Left ventricle myocardium superior (tissue), 1 donor: ENCODE measurements at places on chromosomes 5 and 9. TPM values are rescaled to one million over a fixed set of nuclear protein-coding genes. Genes with fewer than 3 reads are reported as not detected.

The CCNJL gene
- total RNA-seq, result 9.1 TPM

The ZNF658 gene
- total RNA-seq, result 8.9 TPM

The GPX3 gene
- 537 TPM for total RNA-seq

The SLC34A3 gene
- not detected for total RNA-seq

The GPR107 gene
- 21.1 TPM for total RNA-seq

The UBE2R2 gene
- 48.0 TPM for total RNA-seq

The FCN2 gene
- not detected for total RNA-seq

The SPINK1 gene
- total RNA-seq, result not detected

The GPR150 gene
- total RNA-seq, result not detected

The FOXD4 gene
- 0.12 TPM for total RNA-seq

The PCDHGB7 gene
- 8.8 TPM for total RNA-seq

The SLC6A7 gene
- not detected for total RNA-seq

The CTXN3 gene
- not detected for total RNA-seq

The TICAM2 gene
- 3.0 TPM for total RNA-seq

DNA sequence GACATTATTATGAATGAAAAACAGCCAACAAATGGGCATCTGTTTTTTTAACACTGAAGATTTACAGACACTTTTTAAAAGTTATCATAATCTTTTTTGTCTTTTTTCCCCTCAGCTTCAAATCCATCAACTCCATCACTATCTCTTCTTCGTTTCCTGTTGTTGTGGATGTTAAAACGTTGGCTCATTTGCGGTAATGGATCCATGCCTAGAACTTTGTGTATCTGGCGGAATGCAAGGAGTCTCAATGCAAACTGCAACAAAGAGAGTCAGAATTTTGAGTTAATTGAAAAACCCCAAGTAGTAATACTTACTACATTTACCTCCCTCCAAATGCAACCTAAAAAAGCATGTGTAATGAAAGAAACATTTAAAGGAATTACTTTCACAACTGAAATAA lies 42.9 kb upstream of the MTMR12 start:
- DNase-seq, result no peak

DNA sequence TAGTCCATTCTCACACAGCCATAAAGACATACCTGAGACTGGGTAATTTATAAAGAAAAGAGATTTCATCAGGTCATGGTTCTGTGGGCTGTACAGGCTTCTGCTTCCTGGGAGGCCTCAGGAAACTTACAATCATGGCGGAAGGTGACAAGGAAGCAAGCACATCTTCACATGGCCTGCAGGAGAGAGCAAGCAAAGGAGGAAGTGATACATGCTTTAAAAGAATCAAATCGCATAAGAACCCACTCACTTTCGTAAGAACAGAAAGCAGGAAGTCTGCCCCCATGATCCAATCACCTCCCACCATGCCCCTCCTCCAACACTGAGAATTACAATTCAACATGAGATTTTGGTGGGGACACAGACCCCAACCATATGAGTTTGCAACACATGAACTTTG lies 5.1 kb upstream of the FBXO38 start:
- DNase-seq, result no peak

DNA sequence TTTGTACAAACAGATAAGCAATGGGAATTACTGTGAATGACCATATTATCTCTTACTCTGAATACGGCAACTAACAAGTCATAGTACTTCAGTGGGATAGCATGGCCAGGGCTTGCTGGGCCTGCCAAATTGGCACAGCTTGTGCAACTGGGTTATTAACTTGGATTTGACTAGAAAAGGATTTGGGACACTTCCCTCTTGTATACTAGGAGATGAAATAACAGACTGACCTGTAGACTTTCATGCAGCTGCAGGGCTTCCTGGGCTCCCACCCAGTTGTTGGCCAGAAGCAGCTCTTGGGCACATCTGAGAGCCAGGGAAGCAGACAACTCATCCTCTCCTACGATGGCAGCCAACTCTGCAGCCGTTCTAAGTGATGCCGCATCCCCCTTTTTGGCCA lies 39.8 kb downstream of the CNOT8 start:
- no peak for DNase-seq

- peak; percentile 38 for DNase-seq
Measured at GRCh38 chr5:113378959-113379541, 55.7 kb downstream of the TSSK1B start.

GRCh38 chr5:109136906-109137305 lies 272.9 kb downstream of the PJA2 start:
- no peak for DNase-seq

- no peak for DNase-seq
Measured at GRCh38 chr5:115599924-115600323, 2.4 kb downstream of the TICAM2 start.

GRCh38 chr9:10876333-10876732 lies 263.5 kb upstream of the PTPRD start:
- DNase-seq, result no peak

GRCh38 chr9:109602987-109603386 lies 104.9 kb upstream of the PTPN3 start:
- no peak for DNase-seq

GRCh38 chr9:86684148-86684547 lies 263.2 kb downstream of the GAS1 start:
- DNase-seq, result no peak

DNA sequence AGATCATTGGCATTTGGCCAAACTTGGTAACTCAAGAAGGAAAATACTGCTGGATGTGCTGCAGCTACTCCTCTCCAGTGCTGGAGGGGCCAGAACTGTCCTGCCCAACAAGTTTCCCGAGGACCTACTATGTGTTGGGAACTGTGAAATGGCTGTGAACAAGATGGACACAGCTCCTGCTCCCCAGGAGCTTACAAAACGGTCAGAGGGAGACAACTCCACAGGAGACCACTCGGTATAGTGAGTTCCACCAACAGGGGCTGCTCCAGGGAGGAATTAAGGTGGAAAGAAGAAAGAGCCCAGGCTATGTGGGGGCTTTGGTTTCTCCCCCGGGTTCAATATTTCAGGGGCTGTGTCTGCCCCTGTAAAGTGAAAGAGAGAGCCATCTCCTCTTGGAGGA lies 78.8 kb downstream of the GNA14 start:
- DNase-seq, result no peak

DNA sequence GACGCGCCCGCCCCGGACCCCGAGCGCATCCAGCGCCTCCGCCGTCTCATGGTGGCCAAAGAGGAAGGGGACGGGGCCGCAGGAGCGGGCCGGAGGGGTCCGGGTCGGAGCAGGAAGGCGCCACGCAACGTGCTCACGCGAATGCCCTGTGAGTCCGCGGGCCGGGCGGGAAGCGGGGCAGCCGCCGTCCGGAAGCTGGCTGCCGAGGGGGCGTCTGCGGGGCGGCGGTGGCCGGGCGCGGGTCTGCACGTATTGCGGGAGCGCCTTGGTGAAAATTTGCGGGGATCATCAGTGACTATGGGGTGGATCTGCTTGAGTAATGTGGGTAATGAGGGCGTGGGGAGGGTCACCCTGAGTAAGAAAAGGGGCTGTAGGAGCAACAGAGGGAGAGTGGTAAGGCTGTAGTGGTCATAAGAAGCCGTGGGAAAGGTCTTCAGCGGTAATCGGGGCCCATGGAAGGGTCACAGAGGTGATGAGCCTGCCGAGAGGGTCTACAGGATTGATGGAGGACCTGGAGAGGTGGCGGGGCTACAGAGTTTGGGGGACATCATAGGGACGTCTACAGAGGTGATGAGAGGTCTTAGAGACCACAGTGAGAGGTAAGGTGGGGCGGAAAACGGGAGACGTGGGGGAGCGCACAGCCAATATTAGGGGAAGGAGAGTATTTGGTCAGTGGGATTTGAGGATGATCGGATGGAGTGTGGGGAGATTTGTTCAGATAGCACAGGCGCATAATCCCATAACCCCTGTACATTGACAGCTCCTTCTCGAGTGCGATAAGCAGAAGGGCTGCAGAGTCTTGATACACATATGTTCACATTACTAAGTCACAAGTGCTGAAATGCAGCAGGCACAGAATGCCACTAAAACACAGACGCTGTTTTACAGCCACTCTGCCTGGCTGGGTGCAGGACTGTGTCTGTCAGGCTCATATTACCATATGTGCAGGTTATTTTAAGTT lies 819 bp downstream of the LSM11 start:
- peak; percentile 52 for DNase-seq

DNA sequence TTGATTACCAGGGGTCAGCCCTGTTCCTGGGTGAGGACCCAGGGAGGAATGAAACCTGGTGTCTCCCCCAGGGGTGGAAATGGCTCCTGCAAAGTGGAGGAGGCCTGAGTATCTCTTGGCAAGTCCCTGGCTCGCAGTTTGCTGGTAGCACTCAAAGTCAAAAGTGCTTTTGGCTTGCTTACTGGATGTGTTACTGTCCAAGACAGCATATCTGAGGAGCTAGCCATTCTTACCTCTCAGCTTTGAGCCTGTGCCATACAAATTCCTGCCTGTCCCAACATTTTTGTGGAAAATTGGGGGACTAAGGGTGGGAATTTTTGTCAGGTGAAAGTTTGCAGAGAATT lies 9.9 kb downstream of the ZNF618 start:
- DNase-seq, result no peak

- DNase-seq, result no peak
Measured at GRCh38 chr9:74557571-74557970, 60.4 kb downstream of the RORB start.

GRCh38 chr5:141507387-141508091 lies 18.7 kb downstream of the PCDHGC5 start:
- DNase-seq, result peak; percentile 72

- no peak for DNase-seq
Measured at GRCh38 chr9:95341293-95341962, 23.9 kb upstream of the FANCC start.

DNA sequence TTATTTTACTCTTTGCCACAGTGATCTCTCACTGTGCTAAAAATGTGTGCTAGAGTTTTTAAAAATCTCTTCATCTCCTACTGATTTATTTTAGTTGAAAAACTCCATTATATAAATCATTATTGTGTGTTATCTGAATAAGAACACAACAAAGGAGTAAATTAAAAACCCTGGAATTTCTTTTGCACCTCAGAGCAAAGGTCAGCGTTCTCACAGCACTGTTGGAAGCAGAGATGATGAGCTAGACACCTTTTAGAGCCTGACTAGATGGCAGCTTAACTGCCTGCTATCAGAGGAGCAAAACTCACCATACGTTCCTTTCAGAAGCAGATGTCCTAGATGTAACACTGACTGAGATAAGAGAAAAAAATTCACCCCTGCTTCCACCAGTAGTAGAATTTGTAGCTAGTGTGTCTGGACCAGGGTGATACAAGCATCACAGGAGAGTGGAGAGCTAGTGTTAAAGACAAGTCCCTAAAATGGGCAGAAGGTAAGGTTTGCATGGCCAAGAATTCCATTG lies 147.1 kb downstream of the ENTREP1 start:
- no peak for DNase-seq

- no peak for DNase-seq
Measured at GRCh38 chr9:79868567-79869189, 296.9 kb downstream of the TLE4 start.

DNA sequence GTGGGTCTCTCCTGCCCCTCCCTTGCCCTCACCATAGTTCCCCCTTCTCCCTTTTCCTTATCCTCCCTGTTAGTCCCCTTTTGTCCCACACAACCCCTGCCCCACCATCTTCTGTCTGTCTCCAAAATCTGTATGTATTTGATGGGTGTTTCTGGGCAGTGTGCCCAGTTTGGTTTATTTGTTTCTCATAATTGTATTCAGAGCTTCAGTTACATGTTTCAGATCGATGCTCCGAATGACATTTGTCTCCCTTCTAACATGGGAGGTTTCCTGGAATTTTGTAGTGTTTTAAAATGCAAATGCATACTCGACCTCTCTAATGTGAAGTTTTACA lies 22.2 kb downstream of the FBXL7 start:
- no peak for DNase-seq

GRCh38 chr5:136424835-136425584 lies 59.7 kb upstream of the TRPC7 start:
- peak; percentile 77 for DNase-seq

GRCh38 chr5:111603446-111603827 lies 91.1 kb upstream of the STARD4 start:
- no peak for DNase-seq

GRCh38 chr9:120210274-120210673 lies 369.7 kb downstream of the CDK5RAP2 start:
- no peak for DNase-seq

GRCh38 chr9:36092509-36093215 lies 43.9 kb upstream of the GLIPR2 start:
- DNase-seq, result no peak

GRCh38 chr5:35089334-35090314 lies 41.9 kb upstream of the AGXT2 start:
- no peak for DNase-seq

GRCh38 chr5:172833686-172834414 lies at the start of gene ERGIC1:
TSS of gene ERGIC1 (plus strand) at chr5:172834251. CDS start at chr5:172834414, 163 bp downstream.
- DNase-seq, result peak; percentile 93

GRCh38 chr5:158287643-158288271 lies 428.8 kb upstream of the CLINT1 start:
- DNase-seq, result no peak

DNA sequence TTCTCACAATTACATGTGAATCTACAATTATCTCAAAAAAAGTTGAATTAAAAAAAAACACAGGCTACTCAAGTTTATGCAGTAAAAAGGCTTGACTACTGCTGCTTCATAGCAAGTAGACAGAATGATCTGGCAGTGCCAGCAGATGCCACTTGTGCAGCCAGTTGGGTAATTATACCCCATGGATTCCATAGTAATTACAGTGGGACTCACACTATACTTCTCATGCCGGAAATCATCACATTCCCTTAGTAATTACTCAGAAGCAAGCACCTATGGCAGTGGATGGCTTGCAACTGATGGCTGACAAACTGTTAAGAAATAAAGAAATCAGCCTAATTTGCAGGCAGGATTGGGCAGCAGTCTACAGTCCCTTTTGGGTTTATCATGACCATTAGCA lies 463.2 kb upstream of the KLF4 start:
- no peak for DNase-seq

GRCh38 chr9:114280636-114281472 lies 42.0 kb upstream of the ORM1 start:
- peak; percentile 53 for DNase-seq
